ENCODE measurements at places on chromosomes 5 and 9.
A peak's percentile ranks its signal among the peaks of the same experiment; 100 is the strongest.

- DNase-seq = no peak
Observed at GRCh38 chr9:77587851-77588250, 60.3 kb downstream of the GNA14 start.

DNA sequence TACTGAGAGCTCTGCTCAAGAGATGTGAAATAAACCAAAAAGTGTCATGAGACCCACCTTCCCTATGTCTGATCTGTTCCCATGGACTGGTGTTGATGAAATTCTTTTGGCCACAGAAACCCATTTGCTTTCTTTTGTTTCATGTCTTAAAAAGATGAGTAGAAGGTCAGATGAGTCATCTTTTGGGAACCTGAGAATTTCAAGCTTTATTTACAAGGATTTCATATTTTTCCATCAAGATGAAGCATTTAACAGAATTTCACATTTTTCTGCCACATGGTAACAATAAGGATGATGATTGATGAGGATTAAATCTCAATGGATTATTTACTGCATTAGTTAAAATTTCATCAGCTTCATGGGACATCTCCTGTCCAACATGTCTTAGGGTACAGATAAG, 337.8 kb downstream of the DEPDC1B start:
- DNase-seq = no peak

DNA sequence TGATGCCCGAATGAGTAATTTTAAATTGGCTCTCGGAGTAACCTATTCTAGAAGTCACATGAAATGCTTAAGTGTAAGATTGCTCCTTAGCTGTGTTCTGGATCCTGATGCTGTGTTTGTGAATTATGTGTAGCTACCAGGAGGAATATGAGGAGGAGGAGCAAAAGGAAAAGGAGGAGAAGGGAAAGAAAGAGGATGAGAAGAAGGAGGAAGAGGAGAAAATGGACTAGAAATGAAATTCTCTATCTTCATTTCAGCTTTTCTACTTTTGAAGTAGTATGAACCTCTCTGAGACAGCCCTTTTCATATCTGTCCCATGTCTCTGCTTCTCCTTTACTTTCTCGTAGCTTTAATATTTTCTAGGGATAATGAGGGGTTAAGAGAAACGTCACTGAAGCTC, 119.4 kb upstream of the ACTBL2 start:
- no peak for DNase-seq

GRCh38 chr9:30201024-30201423, 2183.4 kb upstream of the ACO1 start:
- DNase-seq = no peak

GRCh38 chr5:14109041-14109747, 33.9 kb upstream of the TRIO start:
- peak; percentile 2 for DNase-seq

DNA sequence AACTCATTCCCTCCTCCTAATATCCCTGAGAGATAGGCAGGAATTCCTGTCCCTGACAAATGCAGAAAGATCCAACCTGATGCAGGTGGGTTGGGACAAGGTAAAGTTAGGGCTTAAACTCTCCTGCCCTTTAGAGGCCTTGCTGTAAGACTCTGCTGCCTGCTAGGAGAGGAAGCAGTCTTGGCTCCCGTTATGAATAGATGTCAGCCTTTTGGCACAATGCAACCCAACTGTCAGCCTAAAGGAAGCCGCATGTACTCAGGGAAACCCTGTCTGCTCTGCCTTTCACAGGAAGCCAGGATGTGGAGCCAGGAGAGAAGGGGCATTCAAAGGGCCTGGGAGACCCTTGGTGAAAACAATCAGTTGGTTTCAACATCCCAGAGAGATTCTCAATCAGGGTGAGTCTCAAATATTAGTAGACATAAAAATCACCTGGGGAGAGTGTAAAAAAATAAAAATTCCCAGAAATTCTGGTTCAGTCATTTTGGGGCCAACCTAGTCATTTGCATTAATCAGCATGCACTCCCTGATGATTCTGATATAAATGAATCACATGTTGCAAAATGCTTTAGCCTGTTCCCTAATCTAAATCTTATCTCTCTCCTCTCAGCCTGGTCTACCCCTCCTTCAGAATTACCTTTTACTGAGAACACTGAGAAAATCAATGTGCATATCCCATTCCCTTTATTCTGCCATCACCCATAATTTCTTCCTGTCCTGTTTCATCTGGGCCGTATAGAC, 136.2 kb upstream of the TRIM32 start:
- no peak for DNase-seq
